Esophagus squamous epithelium (tissue), 5 donors: ENCODE measurements at places on chromosomes 2 and 18. TPM values are rescaled to one million over a fixed set of nuclear protein-coding genes. Genes with fewer than 3 reads are reported as not detected.

Gene RAD51AP2
- total RNA-seq, result 0.53 TPM

Gene GPAT2
- total RNA-seq, result 0.62 TPM

Gene LINC00305
- total RNA-seq, result not detected

Gene C2orf68
- 12.8 TPM for total RNA-seq

Gene IFIH1
- total RNA-seq, result 9.2 TPM

Gene FLACC1
- total RNA-seq, result 0.19 TPM

Gene KCNE4
- total RNA-seq, result 0.27 TPM

Gene IL1RL2
- total RNA-seq, result 6.7 TPM

Gene CDCA7
- 8.8 TPM for total RNA-seq

- no peak for DNase-seq
Measured at GRCh38 chr2:220743203-220743602, 828.9 kb downstream of the EPHA4 start.

DNA sequence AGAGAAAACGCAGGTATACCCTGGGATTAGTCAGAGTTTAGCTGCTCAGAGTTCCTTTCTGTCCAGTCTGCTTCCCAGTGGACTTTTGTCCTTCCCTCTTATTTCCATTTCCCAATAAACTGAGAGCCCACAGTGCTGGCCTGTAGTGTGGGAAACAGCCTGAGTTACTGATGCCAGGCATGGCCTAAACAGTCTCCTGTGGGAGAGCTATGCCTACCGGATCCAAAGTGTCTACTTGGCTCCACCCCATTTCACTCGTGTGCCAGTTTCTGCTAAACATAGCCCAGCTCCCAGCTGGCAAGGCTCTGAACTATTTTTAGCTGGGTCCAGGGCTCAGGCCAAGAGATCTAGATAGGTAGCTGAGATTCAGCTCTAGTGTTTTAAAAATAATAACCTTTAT is 15.6 kb upstream of the PPP1CB start:
- DNase-seq, result no peak

DNA sequence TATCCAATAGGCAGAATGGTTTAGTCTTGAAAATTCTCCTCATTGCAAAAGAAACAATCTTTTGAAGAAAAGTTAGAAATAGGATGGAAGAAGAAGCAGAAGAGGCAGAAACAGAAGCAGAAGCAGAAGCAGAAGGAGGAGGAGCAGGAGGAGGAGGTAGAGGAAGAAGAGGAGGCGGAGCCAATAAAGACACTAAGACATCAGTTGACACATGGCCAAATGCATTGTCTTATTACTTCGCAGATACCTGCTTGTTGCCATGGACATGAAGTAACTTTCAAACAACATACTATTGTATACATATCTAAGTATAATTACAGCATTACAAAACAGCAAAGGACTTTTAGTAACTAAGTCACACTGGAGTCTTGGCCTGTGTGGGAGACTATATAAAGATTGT is 606.3 kb downstream of the METTL4 start:
- DNase-seq, result no peak

- DNase-seq, result no peak
Measured at GRCh38 chr2:151315381-151315903, 26.0 kb upstream of the NMI start.

DNA sequence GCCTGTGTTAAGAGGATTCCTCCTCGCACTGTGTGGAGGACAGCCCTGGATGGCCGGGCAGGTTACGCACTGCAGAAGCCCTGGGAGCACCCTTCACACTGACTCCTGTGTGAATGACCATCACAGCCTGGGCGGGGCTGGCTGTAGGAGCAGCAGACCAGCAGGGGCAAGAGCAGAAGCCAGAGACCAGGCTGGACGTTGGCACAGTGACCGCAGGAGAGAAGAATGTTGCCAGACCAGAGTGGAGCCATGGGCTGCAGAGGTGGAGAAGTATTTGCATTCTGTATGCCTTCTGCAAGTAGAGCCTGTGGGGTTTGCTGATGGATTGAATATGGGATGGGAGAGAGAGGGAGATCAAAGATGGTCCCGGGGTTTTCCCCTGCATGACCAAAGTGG is 23.1 kb downstream of the LRRFIP1 start:
- DNase-seq, result no peak

GRCh38 chr18:35481960-35482366 is 15.8 kb downstream of the INO80C start:
- no peak for DNase-seq

DNA sequence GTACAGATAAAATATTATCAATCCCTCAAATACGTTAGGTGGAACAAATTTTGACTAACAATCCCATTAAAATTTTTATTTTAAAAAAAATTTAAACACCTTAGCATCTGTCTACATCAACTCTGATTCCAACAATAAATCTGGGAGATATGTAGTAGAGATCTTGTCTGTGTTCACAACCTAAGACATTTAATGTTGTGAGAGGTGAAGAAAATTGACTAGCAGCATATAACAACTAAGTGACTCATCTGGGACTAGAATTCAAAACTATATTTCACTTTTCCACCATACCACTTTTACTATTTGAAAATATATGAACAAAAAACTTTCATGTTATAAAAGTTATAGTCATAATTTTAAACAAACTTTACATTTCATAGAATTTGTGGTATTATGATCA is 97.9 kb downstream of the ATAD2B start:
- DNase-seq, result no peak

GRCh38 chr2:205216092-205216491 is 466.2 kb upstream of the NRP2 start:
- no peak for DNase-seq

- DNase-seq, result no peak
Measured at GRCh38 chr2:241959751-241960269, 90.3 kb downstream of the RTP5 start.

DNA sequence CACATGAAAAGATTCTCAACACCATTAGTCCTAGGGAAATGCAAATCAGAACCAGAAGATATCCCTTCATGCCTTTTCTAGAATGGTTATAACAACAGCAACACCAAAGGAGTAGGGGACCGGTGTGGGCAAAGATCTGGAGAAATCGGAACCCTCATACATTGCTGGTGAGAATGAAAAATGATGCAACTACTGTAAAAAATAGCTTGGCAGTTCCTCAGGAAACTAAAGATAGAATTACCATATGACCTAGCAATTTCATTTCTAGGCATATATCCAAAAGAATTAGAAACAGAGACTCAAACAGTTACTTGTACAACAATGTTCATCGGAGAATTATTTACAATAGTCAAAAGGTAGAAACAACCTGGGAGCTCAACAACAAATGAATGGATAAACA is 29.2 kb upstream of the CDH7 start:
- DNase-seq, result no peak

- DNase-seq, result no peak
Measured at GRCh38 chr2:219010162-219010756, 17.0 kb upstream of the CRYBA2 start.

- no peak for DNase-seq
Measured at GRCh38 chr2:11554399-11554716, 20.5 kb downstream of the GREB1 start.

DNA sequence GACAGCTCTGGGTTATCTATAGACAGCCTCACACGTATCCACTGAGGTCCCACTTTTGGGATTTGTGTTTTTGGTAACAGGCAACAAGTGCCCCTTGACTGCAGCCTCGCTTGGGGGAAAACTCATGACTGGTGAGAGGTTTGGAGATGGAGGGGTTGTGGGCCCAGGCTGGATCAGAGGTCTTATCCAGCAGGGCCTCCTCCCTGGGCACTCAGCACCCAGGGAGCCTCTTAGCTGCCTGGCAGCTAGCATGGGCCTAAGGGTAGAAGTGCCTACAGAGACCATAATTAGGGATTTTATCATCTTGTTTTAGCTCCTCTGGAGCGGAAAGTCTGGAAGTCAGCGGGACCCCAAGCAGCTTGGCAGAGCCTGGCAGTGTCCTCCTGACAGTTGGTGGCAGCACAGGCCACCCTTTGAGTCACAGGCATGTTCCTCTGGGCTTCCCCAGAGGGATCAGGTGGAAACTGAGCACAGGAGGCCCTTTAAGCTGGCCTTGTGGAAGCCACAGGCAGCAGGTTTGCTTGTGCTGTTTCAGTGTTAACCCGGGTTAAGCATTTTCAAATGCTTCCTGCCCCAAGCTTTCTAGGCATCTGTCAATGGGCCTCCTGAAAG is 143.1 kb downstream of the KCTD1 start:
- no peak for DNase-seq

DNA sequence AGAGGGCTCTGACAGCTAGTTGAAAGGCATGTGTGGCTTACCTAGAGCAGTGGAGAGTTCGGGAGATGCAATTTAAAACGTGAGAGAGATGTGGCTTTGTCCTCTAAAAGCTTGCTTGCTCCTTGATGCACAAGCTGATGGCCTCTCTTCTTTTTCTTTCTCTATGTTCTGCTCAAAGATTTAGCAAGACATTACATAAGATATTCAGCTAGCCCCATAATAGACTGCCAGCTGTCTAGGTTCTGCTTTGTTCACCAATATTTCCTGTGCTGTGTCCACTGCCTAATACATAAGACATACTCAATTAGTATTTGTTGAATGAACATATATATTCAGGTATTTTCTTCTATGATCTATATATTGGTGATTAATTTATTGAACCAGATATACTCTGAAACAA is 31.1 kb downstream of the SPATS2L start:
- no peak for DNase-seq

- DNase-seq, result no peak
Measured at GRCh38 chr2:98508709-98509066, 64.0 kb downstream of the INPP4A start.

DNA sequence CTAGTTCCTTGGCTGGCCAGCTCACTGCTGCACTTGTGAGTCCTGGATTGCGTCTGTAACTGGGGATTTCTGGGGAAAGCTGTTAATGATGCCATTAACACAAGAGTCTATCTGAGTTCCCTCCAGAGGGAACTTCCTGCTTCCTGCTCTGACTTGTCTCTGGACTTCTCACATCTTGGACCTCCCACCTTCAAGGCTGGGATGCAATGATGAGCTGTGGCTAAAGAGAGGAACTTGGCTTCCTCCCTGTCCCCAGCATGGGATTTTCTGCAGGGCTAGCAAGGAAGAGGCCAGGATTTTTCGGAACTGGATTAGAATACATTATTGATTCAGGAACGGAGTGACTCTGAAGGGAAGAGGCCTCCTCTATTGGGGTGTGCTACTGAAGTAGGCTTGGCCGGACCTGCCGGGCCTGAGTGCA is 155.5 kb downstream of the CLIP4 start:
- no peak for DNase-seq

GRCh38 chr2:236840215-236840614 is 245.5 kb upstream of the COPS8 start:
- DNase-seq, result no peak

- no peak for DNase-seq
Measured at GRCh38 chr18:80201739-80202138, 45.6 kb downstream of the PARD6G start.

- no peak for DNase-seq
Measured at GRCh38 chr2:217142649-217143266, 282.9 kb upstream of the TNP1 start.

DNA sequence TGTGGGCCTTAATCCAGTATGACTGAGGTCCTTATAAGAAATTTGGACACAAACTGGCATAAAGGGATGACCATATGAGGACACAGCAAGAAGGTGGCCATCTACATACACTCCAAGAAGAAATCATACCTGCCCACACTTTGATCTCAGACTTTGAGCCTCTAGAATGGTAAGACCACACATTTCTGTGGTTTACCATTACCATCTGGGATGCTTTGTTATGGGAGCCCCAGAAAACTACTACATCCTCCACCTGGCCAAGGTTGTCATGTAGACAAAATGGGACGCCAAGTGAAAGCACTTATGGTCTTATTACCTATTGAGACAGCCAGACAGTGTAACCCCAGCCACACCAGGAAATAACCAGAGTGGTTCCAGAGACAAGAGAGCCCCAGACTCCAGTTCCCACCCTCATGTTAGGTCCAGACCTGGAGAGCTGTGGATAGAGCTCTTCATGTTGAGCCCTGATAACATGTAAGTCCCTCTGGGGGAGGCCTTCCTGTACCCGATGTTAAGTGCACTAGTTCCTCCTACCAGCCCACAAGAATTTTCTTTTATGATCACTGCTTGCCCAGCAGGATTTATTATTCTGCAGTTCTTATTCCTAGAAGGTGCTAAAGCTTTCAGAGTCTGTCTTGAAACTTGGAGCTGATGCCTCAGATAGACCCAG is 4.6 kb upstream of the ADD2 start:
- no peak for DNase-seq

DNA sequence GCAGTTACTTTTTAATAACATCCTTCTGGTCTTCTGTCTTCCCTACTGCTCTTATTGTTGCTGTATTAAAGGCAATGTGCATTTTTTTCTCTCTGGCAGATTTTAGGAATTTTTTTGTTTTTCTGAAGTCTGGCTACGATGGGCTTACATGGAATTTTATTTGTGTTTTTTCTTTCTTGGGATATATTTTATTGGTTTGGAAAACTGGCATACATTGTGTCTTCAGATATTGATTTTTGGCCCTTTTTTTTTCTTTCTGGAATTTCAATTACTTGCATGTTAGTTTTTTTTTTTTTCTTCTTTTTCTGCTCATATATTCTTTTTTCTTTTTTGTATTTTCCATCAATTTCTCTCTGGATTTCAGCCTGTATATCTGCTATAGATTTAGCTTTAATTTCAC is 442.1 kb upstream of the TRIB2 start:
- DNase-seq, result no peak

DNA sequence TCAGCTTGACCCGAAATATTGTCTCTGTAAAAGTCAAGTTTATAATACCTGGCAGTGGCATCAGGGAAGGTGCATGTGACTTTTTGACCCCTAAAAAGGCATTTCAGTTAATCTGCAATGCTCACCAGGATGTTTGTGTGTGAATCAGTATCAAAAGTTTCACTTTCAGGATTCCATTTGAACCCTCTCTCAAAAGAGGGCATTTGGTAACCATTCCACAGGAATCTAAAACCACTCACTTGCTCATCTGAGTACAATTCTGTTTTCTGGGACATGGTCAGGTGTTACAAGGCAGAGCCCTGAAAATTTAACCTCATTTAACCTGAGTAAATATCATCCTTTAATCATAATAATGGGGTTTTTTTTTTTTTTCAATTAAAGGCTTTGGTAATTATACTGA is 77.9 kb upstream of the KLF7 start:
- no peak for DNase-seq

- DNase-seq, result no peak
Measured at GRCh38 chr18:78662879-78663278, 316.7 kb upstream of the SALL3 start.

GRCh38 chr2:33598561-33599174 is 431 bp downstream of the FAM98A start:
- peak; percentile 11 for DNase-seq

GRCh38 chr18:8767340-8767739 is 62.0 kb downstream of the MTCL1 start:
- DNase-seq, result no peak

DNA sequence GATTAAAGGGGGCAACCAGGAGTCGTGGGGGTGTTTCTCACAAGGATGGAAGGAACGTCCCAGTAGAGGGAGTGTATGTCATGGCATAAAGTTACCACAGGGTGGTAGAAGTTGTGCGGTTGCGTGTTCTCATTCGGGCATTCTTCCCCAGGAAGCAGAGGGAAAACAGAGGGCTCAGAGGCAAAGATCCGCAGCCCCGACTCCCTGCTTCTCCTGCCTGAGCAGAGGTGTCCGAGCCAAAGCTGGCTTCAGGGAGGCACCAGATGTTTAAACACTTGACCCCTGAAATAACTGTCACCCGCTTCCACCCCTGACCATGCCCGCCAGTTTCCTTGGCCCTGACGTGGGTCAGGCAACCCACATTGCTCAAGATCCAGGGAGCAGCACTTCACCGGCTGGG is 83.7 kb downstream of the EN1 start:
- DNase-seq, result no peak

- DNase-seq, result no peak
Measured at GRCh38 chr2:84041506-84041905, 417.6 kb downstream of the SUCLG1 start.
